ENCODE measurements at places on chromosomes 5 and 9.

DNA sequence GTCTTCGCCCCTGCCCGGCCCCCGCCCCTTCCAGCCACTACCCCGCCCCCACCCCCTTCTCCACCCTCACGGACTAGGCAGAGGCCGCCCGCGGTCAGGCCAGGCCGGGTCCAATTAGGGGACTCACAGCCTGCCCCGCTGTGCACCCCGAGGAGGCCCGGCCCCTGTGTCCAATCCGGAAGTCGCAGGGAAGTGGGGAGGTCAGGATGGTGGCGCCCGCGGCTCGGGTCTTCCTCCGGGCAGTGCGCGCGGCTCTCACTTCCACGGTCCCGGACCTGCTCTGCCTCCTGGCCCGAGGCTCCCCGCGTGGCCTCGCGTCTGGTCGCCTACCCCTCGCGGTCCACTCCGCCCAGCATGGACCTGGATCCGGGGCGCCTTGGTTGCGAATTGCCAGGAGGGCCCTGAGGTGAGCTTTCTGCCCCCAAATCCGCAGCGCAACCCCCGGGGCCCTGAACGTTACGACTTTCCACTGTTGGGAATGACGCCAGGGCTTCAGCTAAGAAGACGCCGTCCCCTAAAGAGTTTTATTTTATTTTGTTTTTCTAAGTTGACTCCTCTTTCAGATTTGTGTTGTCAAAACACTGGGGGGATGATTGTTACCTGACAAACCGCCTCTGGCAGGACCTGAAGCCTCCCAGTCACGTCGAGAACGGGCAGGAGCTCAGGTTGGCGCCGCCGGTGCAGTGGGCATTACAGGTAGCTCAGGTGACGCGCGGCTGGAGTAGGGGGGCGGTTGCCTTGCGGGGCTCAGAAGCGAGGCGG, 763 bp upstream of the IRX2 start:
- DNase-seq = peak; percentile 56

DNA sequence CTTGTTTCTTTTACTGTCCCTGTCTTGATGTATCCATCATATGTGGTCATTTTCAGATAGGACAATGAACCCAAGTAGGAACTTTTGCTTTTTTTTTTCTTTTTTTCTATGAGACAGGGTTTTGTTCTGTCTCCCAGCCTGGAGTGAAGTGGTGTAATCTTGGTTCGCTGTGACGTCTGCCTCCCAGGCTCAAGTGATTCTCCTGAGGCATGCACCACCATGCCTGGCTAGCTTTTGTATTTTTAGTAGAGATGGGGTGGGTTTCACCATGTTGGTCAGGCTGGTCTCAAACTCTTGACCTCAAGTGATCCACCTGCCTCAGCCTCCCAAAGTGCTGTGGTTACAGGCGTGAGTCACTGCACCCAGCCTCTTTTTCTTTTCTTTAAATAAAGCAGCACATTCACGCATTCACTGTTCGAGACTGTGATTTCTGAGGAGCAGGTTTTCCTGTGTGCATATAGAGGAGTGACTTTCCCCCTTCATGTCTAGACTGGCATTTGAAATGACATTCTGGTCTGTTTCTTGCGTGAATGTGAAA, 448.5 kb downstream of the KDM4C start:
- no peak for DNase-seq

DNA sequence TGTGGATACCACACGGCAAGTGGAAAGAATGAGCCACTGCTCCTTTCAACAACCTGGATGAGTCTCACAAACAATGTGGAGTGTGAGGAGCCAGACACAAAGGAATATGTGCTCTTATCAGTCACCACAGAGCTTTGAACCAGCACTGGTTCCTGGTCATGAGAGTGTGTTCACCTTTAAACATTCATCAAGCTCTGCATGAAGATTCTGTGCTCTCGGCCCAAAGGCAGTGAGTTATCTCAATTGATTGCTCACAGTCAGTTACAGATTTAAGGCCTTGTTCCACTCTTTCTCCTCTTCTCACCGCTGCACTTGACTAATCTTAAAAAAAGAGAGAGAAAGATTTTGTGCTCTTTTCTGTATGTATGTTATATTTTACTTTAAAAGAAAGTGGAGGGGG, 19.4 kb downstream of the LRSAM1 start:
- no peak for DNase-seq

- no peak for DNase-seq
These were observed 8.9 kb downstream of the DAB2IP start for GRCh38 chr9:121660367-121660766.

- no peak for DNase-seq
These were observed 13.4 kb upstream of the RAD23B start for GRCh38 chr9:107269681-107270080.

- DNase-seq = no peak
These were observed 6.1 kb upstream of the MACROH2A1 start for GRCh38 chr5:135405082-135405481.

DNA sequence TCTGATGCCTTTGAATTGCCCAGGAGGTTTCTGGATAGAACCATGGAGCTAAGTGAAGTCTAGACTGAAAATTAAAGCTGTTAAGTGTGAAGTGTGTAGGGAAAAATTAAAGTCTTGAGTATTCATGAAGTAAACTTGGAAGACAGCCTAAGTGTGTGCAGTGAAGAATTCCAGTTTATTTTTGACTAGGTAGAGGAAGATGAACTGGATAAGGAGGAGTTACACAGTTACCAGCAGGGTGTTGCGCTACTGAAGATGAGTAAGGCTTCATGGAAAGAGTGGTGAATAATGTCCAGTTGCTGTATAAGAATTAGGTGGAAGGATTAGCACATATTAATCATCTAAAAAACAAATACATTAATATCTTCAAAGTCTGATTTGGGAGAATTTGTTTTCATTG, 5.7 kb upstream of the CHD1 start:
- peak; percentile 49 for DNase-seq

GRCh38 chr5:172862165-172862801, 28.2 kb downstream of the ERGIC1 start:
- no peak for DNase-seq

- DNase-seq = no peak
These were observed 20.1 kb upstream of the CKMT2 start for GRCh38 chr5:81213070-81213469.

GRCh38 chr5:72032788-72033187, 74.5 kb upstream of the MAP1B start:
- DNase-seq = no peak

GRCh38 chr5:42950456-42951292, 89.4 kb downstream of the ANXA2R start:
- DNase-seq = peak; percentile 100

- DNase-seq = peak; percentile 88
These were observed 156.7 kb downstream of the EBF1 start for GRCh38 chr5:158943057-158943456.

GRCh38 chr9:117777823-117778222, 73.6 kb downstream of the TLR4 start:
- no peak for DNase-seq
